Activated naive CD8-positive, alpha-beta T cell treated with anti-CD3 and anti-CD28 coated beads, Interleukin-2, amount 10 ng/mL, durations not matched to agents 7 days and 5 days (primary cell): ENCODE measurements at places on chromosomes 6 and 20. TPM values are rescaled to one million over a fixed set of nuclear protein-coding genes. Genes with fewer than 3 reads are reported as not detected.

Gene LPA
- not detected for total RNA-seq

Gene NKAPL
- total RNA-seq, result not detected

Gene NHSL1
- total RNA-seq, result 0.44 TPM

GRCh38 chr20:41124451-41125094, 12.8 kb upstream of the PLCG1 start:
- no peak for DNase-seq

GRCh38 chr20:23244156-23244915, 106.3 kb upstream of the NXT1 start:
- no peak for DNase-seq

- DNase-seq, result no peak
Observed at GRCh38 chr6:154989448-154989847, 5.7 kb upstream of the TIAM2 start.

- no peak for DNase-seq
Observed at GRCh38 chr6:94735270-94735669, 842.1 kb upstream of the MANEA start.

- peak; percentile 74 for DNase-seq
Observed at GRCh38 chr6:15491255-15491985, 171.4 kb downstream of the DTNBP1 start.

DNA sequence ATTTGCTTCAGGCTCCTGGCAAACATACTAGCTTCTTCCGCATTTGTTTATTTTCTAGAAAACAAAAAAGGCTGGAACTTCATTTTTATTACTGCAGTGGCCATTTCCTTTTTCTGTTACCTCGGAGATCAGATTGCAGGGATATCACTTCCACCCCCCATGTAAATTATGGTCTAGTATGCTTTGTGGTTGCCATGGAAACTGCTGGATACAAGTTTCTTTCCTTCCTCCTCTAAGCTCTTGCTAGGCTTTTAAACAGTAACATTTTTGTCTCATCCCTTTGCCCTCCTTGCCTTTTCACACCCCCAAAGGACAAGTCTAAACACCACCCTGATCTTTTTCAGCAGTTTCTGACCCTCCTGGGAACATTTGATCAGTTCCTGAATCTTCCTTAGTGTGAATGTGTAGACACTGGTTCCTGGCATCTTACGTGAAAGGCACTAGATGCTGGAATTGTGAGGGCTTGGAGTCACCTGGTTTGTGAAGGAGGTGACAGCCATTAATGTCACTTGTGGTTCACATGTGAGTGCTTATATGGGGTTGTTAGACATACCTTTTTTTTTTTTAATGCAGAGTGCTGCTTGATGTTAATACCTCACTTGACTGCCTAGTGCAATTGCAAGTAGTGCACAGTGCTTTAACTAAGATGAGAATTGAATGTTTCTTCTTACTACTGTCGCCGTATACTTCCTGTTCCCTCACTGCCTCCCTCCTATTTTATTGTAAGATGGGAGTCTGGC, 181.6 kb downstream of the JARID2 start:
- no peak for DNase-seq
